Inflammatory macrophage treated with lipopolysaccharide for 1 hour (primary cell): ENCODE measurements at places on chromosomes 12 and 14.

DNA sequence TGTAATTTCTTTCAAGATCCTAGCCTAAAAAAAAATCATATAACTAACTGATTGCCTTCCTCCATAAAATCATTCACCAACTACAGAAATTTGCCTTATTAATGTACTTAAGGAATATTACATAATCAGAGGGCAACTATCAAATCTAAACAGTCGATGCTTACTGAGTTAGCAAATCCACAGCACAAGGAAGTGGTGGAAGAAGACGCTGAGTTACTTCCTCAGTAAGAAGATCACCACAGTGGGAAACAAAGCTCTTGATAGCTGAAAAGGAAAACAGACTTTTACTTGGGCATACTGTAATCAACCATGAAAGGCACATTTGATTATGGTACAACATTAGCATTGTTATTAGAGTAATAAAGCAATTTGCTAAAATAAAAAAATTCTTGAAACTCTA, 48.7 kb downstream of the HEATR5A start:
- DNase-seq, result peak; percentile 30

DNA sequence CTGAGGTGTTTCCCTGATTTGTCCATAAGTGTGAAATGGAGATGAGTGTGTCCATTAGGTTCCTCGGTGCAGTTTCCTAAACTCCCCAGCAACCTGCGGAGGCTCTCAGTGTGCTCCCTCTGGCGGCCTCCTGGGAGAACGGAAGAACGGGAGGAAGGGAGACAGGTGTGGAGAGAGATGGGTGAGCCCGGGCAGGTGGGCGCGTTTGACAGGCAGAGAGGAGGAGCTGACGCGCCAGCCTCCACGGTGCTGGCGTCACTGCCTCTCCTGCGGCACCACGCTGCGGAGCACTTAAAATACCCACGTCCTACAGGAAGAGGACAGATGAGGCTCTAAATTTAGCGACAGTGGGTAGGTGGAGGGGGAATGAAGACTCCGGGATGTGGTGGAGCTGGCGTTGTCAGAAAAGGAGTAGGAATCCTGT, 26.8 kb upstream of the PEX5 start:
- DNase-seq, result no peak

- no peak for DNase-seq
Measured at GRCh38 chr12:52181746-52182145, 10.1 kb downstream of the KRT80 start.

- peak; percentile 76 for DNase-seq
Measured at GRCh38 chr14:55102141-55102621, 26.9 kb upstream of the LGALS3 start.

DNA sequence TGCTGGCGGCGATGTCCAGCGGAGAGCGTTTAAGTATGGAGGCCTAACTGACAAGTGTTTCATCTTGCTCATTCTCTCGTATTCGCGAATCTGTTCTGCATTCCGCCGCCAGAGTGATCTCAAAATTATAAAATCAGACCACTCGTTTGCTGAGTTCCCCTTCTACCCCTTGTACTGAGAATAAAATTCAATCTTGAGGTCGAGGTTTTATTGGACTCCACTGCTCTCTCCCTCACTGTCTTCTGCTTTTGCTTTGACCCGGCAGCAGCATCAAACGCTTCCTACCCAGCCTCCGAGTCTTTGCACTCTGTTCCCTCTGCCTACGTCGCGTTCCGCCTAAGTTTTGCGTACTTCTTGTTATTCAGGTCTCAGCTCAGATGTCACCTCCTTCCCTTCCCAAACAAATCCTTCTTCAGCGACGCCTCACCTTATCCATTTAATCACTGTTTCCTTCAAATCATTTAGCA, 462 bp downstream of the KNTC1 start:
- peak; percentile 47 for DNase-seq

GRCh38 chr12:63844391-63845341, at the start of gene SRGAP1:
TSS of gene SRGAP1 (plus strand) at chr12:63844700. CDS start at chr12:63844817, 117 bp downstream.
- DNase-seq, result peak; percentile 68

DNA sequence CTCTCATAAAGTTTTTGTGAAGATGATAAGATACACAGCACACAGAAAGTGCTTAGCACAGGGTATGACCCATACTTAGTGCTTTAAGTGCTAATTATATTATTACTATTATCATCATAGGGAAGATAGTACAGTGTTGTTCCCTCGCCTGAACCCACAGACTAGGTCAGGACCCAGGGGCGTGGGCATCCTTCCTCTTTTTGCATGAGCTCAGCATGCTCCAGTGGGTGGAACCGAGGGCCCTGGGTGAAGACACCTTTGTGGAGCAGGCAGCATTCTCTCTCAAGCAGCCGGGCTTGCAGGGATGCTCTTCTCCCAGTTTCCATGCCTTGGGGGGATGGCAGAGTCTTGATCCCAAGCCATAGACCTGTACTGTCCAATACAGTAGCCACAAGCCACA, 34.8 kb downstream of the CRACR2A start:
- DNase-seq, result peak; percentile 78

GRCh38 chr12:14946162-14946561, 7.8 kb upstream of the ERP27 start:
- no peak for DNase-seq

GRCh38 chr12:19971361-19972280, 396.7 kb upstream of the PDE3A start:
- no peak for DNase-seq

GRCh38 chr12:51753980-51754675, 94.4 kb downstream of the FIGNL2 start:
- no peak for DNase-seq

DNA sequence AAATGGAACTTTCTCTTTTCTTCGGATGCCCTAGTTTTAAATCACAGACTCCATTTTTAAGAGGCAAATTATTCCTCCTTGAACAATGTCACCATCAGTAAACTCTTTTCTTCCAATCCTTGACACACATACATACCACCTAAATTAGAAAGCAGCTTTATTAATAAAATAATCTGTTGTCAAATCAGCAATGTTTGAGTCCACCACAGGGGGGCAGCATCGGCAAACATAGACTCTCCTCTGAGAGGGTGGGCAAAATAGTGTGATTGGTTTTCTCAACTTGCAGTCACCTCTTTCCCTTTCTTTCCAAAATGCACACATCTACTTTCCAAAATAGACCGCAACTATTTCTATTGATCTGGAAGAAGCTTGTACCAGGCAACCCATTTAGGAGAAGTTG, 438.4 kb upstream of the OR4E1 start:
- peak; percentile 58 for DNase-seq
